ENCODE measurements at places on chromosomes 13 and 19. TPM values are rescaled to one million over a fixed set of nuclear protein-coding genes. Genes with fewer than 3 reads are reported as not detected.

The TRPC4 gene
- polyA plus RNA-seq = 1.3 TPM

The SIGLEC5 gene
- 0.18 TPM for polyA plus RNA-seq

DNA sequence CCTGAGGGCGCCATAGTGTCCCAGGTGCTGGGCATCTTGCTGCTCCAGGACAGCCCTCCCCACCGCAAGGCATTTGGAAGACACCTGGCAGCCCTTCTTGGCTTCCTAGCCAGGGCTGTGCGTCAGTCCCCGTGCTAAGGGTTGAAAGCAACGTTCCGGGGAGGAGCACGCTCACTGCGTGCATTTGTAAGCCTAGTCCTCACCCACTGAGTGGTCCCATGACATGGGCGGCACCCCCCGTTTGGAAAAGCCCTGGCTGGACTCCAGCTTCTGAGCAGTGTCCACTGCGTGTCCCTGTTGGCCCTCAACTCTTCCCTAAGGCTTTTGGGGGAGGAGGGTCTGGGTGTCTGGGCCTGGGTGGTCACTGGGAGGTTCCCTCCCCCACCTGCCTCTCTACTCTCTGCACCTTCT is 76.3 kb upstream of the GPR183 start:
- no peak for DNase-seq
- no peak overlapping the region for H3K27ac ChIP-seq
- H3K4me3 ChIP-seq = no peak overlapping the region
- H3K27me3 ChIP-seq = no peaks in the 10 kb centered on the region
- H3K4me1 ChIP-seq = no peaks in the 10 kb centered on the region

DNA sequence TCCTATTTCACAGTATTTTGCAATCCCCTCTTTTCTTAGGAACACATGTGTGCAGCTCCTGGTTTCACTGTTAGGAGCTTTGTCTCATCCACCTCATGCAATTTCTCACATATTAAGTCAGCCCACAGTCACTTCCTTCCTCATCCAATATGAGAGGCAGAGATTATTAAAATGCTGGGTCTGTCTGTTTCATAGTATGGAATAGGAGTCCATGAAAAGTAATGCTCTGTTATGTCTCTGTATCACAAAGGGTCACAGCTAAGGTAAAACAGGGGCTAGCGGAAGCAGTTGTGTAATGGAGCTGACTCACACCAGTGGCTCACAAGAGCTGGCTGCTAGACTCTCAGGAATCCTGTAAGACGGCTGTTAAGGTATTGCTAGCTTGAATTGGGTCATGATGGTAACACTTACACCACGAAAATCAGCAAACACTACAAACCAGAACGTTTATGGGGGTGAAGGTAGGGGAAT is 216.5 kb downstream of the EFNB2 start:
- no peaks in the 10 kb centered on the region for H3K4me1 ChIP-seq
- H3K27me3 ChIP-seq = no peaks in the 10 kb centered on the region
- DNase-seq = no peak
- H3K4me3 ChIP-seq = no peak overlapping the region
- no peak overlapping the region for H3K27ac ChIP-seq

DNA sequence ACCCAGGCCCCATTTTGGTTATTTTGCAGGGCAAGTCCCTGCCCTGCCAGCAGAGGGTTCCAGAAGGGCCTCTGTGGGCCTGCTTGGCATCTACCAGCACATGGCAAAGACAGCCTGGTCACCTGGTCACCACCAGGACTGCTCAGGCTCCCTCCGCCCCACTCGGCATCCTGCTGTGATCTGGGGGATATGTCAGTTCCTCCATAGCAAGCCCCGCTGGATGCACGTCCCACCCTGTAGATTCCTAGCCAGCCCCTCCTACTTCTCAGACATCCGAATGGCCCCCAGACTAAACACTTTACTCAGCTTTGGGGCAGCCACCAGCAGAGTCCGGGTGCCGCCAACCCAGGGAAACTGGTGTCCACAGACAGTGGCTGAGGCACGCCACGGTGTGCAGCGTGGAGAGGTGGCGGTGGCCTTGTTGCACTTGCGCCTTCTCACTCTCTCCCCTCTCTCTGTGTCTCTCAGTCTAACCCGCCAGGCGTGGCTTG is 31.8 kb upstream of the USE1 start:
- no peaks in the 10 kb centered on the region for H3K4me1 ChIP-seq
- H3K4me3 ChIP-seq = no peak overlapping the region
- no peak for DNase-seq
- peaks cover 35% of the 10 kb centered on the region for H3K36me3 ChIP-seq
- H3K27ac ChIP-seq = no peak overlapping the region
- no peaks in the 10 kb centered on the region for H3K27me3 ChIP-seq

Data from large intestine (tissue), 12 donors.